Panc1 (cell line): ENCODE measurements at places on chromosomes 12 and 14.

GRCh38 chr12:115683240-115683780 is 594.2 kb downstream of the MED13L start:
- DNase-seq: no peak

GRCh38 chr12:1838205-1838993 is 18.0 kb downstream of the LRTM2 start:
- DNase-seq: no peak

DNA sequence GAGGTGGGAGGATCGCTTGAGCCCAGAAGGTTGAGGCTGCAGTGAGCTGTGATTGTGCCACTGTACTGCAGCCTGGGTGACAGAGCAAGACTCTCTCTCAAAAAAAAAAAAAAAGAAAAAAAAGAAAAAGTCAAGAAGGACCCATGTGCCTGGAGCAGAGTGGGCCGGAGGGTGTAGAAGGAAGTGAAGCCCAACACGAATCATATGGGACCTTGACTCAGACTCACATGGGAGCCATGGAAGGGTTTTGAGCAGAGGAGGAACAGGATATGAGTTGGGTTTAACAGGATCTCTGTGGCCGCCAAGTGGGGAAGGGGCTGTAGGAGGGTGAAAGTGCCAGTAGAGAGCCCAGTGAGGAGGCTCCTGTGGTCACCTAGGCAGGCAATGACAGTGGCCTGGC is 165.4 kb downstream of the PHETA1 start:
- no peak for DNase-seq

DNA sequence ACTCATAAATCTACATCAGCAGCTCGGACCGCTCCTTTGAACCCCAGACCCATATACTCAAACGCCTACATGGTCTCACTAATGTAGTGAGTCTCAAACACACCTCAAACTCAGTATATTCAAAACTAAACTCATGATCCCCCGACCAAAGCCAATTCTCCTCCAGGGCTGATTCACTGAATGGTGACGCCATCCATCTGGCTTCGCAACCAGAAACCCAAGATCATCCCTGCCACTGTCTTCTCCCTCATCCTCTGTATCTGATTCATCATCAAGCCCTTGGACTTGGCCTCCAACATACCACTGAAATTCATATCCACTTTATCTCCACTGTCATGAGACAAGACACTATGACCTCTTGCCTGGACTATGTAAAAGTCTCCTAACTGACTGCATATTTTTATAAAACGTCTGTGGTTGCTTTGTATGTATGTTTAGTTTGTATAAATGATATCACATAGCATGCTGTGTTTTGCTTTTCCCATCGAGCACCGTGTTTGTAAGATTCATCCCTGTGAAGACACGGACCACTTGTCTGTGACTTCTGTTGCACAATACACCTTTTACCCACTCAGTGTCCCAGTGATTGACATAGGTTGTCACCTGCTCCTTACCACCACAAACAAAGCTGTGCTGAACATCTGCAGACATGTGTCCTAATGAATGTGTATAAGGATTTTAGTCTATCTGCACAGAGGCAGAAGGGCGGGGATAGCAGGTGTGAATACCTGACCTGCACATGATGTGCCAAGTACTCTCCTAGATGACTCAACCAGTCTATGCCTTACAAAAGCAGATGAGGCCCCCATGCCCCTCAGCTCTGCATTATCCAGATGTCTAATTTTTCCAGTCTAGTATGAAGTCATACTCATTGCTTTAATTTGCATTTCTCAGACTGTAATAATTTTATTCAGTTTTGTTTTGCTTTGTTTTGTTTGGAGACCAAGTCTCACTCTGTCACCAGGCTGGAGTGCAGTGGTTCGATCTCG is 76.9 kb downstream of the VWF start:
- DNase-seq: no peak

- DNase-seq: no peak
Observed at GRCh38 chr12:56683-57346, 9.8 kb upstream of the IQSEC3 start.

DNA sequence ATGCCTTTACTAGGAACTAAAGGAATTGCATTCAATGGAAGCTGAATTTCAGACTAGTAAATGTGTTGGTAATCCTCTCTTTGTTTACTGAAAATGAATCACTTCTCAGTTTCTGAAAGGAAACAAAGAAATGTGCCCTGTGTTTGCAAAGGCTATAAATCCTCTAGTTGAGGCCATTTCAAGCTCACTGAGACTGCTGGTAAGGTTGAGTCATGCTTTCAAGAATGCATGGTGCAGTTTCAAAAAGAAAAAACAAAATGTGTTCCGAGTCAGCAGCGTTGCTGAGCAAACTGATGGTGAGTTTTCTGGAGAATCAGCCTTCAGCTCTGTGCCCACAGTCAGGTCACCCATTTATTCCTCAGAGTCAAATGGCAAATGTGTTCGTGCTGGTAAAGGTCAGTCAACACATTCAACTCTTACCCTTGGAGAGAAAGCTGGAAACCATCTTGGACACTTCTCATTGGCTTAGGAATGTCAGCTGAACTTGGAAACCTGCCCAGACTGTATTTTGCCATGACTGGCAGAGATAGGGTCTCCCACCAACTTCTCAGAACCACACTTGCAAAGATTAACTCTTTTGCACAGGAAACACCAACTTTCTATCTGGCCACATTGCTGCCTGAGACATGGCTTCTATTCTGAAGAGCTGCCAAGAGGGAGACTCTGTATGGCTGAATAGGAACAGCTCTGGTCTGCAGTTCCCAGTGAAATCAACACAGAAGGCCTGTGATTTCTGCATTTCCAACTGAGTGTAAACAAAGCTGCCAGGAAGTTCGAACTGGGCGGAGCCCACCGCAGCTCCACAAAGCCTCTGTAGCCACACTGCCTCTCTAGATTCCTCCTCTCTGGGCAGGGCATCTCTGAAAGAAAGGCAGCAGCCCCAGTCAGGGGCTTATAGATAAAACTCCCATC is 484.4 kb downstream of the ATP23 start:
- DNase-seq: peak; percentile 84

DNA sequence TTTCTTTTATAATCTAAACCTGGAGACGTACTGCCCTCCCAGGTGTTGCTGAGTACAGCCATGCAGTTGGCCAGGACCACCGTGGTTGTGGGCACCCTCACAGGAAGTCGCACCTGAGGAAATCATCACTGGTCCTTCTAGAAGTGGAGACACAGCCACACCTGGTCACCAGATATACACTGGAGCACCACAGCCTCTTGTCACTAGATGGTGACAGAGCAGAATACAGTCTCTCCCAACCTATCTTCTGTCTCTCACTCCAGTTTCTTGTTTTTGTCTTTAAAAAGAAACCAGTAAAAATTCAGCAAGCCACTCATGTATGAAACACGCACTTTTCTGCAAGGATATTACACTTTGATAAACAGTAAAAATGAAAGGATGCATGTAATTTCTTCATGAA is 43.1 kb upstream of the GPHB5 start:
- no peak for DNase-seq

GRCh38 chr12:10082117-10082874 is 16.5 kb downstream of the CLEC1A start:
- DNase-seq: no peak

- no peak for DNase-seq
Observed at GRCh38 chr14:29709490-29709889, 218.2 kb downstream of the PRKD1 start.

DNA sequence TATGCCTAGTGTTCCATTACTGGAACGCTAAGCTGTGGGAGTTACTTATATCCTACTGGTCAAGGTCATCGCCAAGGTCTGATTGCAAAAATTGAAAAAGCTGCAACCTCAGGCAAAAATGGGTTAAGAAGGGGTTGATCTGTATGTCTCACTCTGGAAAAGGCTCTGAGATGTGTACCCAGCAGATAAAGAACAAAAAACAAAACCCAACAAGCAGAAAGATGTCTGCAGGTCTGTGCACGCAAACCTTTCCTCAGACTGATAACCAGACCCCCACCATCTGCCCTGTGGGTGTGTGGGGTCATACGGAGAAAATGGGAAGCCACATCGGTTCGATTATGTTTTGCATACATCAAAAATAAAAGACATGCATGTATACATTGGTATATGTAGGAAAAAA is 56.4 kb downstream of the TESC start:
- DNase-seq: no peak

GRCh38 chr14:89042021-89042420 is 217.6 kb downstream of the TTC8 start:
- DNase-seq: no peak

DNA sequence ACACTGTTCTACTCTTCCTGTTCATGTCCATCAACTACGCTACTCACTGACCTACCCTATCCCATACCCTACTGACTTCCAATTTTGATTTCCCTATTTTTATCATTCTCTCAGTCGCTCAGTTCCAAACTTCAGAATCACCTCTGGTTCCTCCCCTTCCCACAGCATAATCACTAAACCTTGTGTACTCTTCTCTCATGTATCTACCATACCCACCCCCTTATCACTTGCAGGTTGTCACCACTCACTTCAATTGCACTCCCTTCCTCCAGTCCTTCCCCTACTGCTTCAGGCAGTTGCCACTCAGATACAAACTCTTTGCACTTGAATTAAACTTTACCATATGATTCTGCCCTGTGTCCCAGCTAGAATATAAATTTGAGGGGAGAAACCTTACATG is 6.3 kb downstream of the RACGAP1 start:
- DNase-seq: no peak

- DNase-seq: no peak
Observed at GRCh38 chr14:104157016-104157928, 18.9 kb downstream of the KIF26A start.

DNA sequence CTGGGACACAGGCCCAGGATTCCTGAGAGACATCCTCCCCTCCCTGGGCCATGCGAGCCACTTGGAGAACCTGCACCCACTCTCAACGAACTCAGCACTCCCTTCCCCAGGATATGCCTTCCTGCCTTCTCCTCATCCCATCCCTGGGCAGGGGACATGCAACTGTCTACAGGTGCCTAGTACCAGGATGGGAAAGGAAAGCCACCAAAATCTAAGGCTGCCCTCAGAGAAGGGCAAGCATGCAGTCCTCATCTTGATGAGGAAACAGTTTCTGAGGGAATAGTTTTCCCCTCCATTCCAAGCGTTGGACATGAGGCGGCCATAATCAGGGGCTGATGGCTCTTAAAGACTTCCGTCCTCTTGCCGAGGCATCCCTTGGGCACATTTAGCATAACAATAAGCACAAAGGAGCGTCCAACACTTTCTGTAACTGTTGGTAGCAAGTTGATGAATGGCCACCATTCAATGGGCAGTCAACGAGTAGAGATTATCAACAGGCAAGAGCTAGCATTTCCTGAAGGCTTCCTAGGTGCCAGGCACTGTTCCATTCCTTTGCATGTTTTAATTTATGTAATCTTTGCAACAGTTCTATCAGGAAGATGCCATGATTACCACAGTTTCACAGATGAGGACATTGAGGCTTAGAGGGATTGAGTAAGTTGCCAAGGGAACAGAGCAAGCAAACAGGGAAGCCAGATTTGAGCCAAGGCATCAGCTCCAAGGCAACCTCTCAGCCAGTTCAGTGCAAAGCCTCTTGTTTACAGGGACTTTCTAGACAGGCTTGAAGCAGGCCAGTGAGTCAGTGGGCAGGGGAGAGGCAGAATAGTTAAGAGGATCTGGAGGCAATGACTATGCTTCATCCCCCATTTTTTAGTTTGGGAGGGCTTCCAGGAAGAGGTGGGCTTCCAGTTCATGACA is 105.1 kb downstream of the SINHCAF start:
- no peak for DNase-seq

- no peak for DNase-seq
Observed at GRCh38 chr12:70966046-70966445, 45.5 kb upstream of the PTPRR start.

- DNase-seq: no peak
Observed at GRCh38 chr12:133023566-133023965, 13.7 kb upstream of the ZNF84 start.

GRCh38 chr12:112115259-112116045 is 6.9 kb upstream of the NAA25 start:
- no peak for DNase-seq
